ENCODE measurements at places on chromosomes 16 and 17.

GRCh38 chr17:7644775-7645174, 6.0 kb upstream of the ATP1B2 start:
- H3K27ac ChIP-seq, result no peak overlapping the region
- H3K36me3 ChIP-seq, result peaks cover 2% of the 10 kb centered on the region
- peaks cover 42% of the 10 kb centered on the region for H3K27me3 ChIP-seq
- H3K4me1 ChIP-seq, result peaks cover 1% of the 10 kb centered on the region

DNA sequence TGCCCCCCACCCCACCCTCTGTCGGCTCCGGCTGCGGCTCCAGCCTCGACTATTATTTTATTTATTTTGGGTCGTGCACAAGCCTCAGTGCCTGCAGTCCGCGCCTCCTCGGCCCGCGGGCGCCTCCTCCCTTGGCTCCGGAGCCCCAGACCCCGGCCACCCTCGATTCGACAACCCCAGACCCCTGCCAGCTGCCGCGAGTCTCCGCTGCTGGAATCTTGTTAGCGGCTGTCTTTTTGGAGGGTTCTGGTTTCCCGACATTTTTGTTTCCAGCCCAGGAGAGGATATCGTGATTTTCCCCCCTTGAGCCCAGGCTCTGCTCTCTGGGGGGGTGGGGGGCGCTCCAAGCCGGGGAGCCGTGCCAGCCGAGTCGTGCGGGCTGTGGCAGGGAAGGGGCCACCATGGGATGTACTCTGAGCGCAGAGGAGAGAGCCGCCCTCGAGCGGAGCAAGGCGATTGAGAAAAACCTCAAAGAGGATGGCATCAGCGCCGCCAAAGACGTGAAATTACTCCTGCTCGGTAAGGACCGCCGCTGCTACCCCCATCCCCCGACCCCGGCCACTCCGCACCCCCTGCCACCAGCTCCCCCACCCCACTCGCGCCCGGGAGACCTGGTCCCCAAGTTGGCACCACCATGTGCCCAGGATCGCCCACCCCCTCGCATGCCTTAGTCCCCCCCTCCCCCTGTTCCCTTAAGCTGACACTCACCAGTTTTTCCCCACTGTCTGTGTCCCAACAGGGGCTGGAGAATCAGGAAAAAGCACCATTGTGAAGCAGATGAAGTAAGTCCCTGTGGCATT, 746 bp downstream of the GNAO1 start:
- H3K4me1 ChIP-seq, result peaks cover 22% of the 10 kb centered on the region
- peak overlapping the region; percentile 84 for H3K4me3 ChIP-seq
- H3K27ac ChIP-seq, result peak overlapping the region; percentile 84
- DNase-seq, result no peak
- H3K27me3 ChIP-seq, result no peaks in the 10 kb centered on the region
- H3K36me3 ChIP-seq, result peaks cover 11% of the 10 kb centered on the region

- no peak overlapping the region for H3K27ac ChIP-seq
- DNase-seq, result peak; percentile 61
- H3K36me3 ChIP-seq, result peaks cover 9% of the 10 kb centered on the region
- H3K4me3 ChIP-seq, result no peak overlapping the region
These were observed 4.5 kb upstream of the HSD17B1 start for GRCh38 chr17:42548070-42548837.

GRCh38 chr17:64006361-64007088, 8.4 kb downstream of the PRR29 start:
- H3K36me3 ChIP-seq, result peaks cover 38% of the 10 kb centered on the region
- no peaks in the 10 kb centered on the region for H3K27me3 ChIP-seq
- no peak for DNase-seq
- H3K4me3 ChIP-seq, result no peak overlapping the region

GRCh38 chr16:13873835-13874438, 46.0 kb upstream of the ERCC4 start:
- no peak overlapping the region for H3K4me3 ChIP-seq
- H3K4me1 ChIP-seq, result no peaks in the 10 kb centered on the region
- DNase-seq, result no peak
- H3K27ac ChIP-seq, result no peak overlapping the region

DNA sequence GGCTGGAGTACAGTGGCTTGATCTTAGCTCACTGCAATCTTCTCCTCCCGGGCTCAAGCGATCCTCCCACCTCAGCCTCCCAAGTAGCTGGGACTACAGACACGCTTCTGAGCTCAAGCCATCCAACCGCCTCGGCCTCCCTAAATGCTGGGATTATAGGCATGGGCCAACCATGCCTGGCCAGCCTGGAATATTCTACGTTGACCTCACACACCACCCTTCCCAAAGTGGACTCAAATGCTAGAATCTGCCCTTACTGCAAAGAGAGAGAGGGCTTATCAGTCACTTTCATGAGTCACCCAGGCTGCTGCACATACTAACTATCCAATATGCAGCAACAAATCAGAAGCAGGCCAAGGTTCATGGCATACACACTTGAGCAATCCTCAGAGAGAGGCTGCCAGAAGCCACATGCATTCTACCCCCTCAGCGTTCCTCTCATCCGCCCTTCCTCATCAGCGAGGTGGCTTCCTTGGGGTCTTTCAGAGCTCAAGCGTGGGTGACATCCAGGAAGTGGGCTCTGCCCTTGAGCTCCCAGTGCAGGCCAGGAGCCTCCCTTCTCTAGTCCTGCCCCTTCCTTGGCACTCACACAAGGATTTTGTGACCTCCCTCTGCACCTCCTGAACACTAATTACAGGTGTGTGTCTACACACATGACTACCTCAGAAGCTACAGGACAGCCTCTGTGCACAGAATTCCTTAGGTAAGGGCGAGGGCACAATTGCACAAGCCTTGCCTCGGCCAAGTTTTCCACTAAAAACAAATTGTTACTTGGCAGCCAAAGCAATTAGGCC, 24.8 kb upstream of the SIAH1 start:
- H3K27ac ChIP-seq, result no peak overlapping the region
- H3K4me3 ChIP-seq, result no peak overlapping the region
- DNase-seq, result no peak

GRCh38 chr17:36728030-36728991, 126.9 kb downstream of the MRM1 start:
- H3K27ac ChIP-seq, result no peak overlapping the region
- H3K27me3 ChIP-seq, result peaks cover 50% of the 10 kb centered on the region
- no peak for DNase-seq
- H3K36me3 ChIP-seq, result peaks cover 4% of the 10 kb centered on the region
- peak overlapping the region; percentile 27 for H3K4me3 ChIP-seq

- H3K4me3 ChIP-seq, result no peak overlapping the region
- DNase-seq, result no peak
- no peak overlapping the region for H3K27ac ChIP-seq
- H3K4me1 ChIP-seq, result no peaks in the 10 kb centered on the region
These were observed 18.6 kb upstream of the MNT start for GRCh38 chr17:2419486-2419885.

- H3K36me3 ChIP-seq, result peaks cover 2% of the 10 kb centered on the region
- no peaks in the 10 kb centered on the region for H3K4me1 ChIP-seq
- no peaks in the 10 kb centered on the region for H3K27me3 ChIP-seq
- H3K27ac ChIP-seq, result no peak overlapping the region
- no peak overlapping the region for H3K4me3 ChIP-seq
These were observed 407.6 kb downstream of the TMEM114 start for GRCh38 chr16:8182761-8183160.

DNA sequence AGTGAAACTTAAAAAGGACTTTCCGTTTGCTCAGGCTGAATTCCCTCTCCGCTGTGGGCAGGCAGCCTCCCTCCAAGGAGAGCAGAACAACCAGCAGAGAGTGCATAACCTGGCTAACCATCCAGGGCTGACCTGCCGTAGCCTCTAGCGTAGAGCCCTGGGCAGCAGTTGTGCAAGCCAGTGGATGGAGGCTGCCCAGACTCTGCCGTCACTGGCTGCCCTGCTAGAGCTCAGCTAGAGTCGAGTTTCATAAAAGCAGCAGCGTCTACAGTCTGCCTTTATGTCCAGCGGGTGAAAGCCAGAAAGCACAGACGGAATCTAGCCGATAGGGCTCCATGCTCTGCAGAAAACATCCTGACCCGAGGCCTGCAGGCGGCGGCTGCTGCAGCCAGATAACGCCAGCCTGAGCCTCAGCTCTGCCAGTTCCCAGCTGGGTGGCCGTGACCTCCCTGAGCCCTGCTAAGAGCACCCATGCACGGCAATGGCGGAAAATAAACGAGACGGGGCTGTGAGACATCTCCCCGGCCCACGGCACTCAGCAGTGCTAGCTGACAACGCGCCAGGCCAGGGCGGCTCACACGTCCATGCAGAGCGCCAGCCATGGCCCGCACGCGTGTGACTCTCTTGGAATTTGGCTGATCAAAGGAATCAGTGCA, 231.3 kb downstream of the ENGASE start:
- no peaks in the 10 kb centered on the region for H3K36me3 ChIP-seq
- no peak overlapping the region for H3K4me3 ChIP-seq
- H3K27me3 ChIP-seq, result peaks cover 30% of the 10 kb centered on the region

DNA sequence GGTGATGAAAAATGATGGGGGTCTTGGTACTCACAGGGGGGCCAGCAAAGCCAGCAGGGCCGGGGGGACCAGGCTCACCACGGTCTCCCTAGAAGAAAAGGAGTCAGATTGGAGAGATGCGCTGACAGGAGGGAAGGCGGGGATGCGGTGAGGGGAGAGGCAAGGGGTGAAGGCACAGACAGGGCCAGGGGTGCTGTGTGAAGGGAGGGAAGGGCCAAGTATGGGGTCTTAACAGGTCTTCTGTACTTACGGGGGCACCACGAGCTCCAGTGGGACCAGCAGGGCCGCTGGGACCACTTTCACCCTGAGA, 11.2 kb downstream of the COL1A1 start:
- H3K4me1 ChIP-seq, result no peaks in the 10 kb centered on the region
- no peak overlapping the region for H3K27ac ChIP-seq
- H3K36me3 ChIP-seq, result peaks cover 3% of the 10 kb centered on the region
- no peak overlapping the region for H3K4me3 ChIP-seq
- peaks cover 31% of the 10 kb centered on the region for H3K27me3 ChIP-seq

DNA sequence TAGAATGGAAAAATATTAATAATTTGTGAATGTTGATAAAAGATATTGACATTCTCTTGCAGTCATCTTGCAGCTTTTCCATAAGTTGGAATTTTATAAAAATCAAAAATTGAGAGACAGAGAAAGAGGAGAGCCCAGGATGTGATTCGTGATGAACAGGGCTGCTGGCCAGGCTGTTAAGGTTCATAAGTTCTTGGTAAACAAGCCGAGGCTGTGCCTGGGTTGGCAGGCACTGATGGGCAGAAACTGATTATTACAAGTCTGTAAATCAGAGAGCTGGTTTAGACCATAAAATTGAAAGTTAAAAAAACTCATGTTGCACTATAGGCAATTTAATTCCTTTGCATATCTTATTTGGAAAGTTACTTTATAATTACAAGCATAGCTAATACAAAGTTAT, 533.7 kb downstream of the HAPSTR1 start:
- H3K27me3 ChIP-seq, result no peaks in the 10 kb centered on the region
- no peak overlapping the region for H3K4me3 ChIP-seq
- H3K27ac ChIP-seq, result no peak overlapping the region
- H3K36me3 ChIP-seq, result peaks cover 1% of the 10 kb centered on the region
- H3K4me1 ChIP-seq, result no peaks in the 10 kb centered on the region

DNA sequence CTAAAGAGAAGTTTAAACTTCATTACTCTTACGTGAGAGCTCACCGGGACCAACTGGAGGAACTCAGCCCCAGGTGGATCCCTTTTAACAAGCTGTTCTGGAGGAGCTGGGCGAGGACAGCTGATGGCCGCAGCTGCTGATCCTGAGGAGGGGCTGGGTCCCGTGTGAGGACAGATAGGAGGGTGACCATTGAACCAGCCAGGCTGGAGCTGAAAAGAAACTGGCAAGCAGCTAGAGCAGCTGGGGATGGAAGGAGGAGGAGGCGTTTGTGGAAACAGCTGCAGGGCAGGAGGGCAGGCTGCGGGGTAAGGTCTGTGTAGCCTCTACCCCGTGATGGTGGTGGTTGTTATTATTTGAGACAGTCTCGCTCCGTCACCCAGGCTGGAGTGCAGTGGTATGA, 119.5 kb downstream of the AATF start:
- H3K36me3 ChIP-seq, result no peaks in the 10 kb centered on the region
- no peak overlapping the region for H3K4me3 ChIP-seq
- H3K27ac ChIP-seq, result no peak overlapping the region
- no peaks in the 10 kb centered on the region for H3K4me1 ChIP-seq
- H3K27me3 ChIP-seq, result no peaks in the 10 kb centered on the region

GRCh38 chr17:49214676-49215360, 4.3 kb downstream of the ABI3 start:
- H3K27me3 ChIP-seq, result no peaks in the 10 kb centered on the region
- no peak for DNase-seq
- H3K4me3 ChIP-seq, result peak overlapping the region; percentile 96
- H3K36me3 ChIP-seq, result peaks cover 36% of the 10 kb centered on the region

GRCh38 chr16:87742781-87743490, 22.9 kb downstream of the KLHDC4 start:
- DNase-seq, result no peak
- H3K27ac ChIP-seq, result no peak overlapping the region
- peaks cover 41% of the 10 kb centered on the region for H3K36me3 ChIP-seq
- H3K27me3 ChIP-seq, result no peaks in the 10 kb centered on the region
- no peak overlapping the region for H3K4me3 ChIP-seq

- H3K27ac ChIP-seq, result no peak overlapping the region
- no peak for DNase-seq
- peak overlapping the region; percentile 84 for H3K4me3 ChIP-seq
- peaks cover 4% of the 10 kb centered on the region for H3K36me3 ChIP-seq
- peaks cover 10% of the 10 kb centered on the region for H3K4me1 ChIP-seq
- H3K27me3 ChIP-seq, result peaks cover 68% of the 10 kb centered on the region
These were observed 926 bp downstream of the MYH10 start for GRCh38 chr17:8629371-8630226.

Measured in central memory CD8-positive, alpha-beta T cell (primary cell).